ENCODE measurements at places on chromosomes 4 and X.

DNA sequence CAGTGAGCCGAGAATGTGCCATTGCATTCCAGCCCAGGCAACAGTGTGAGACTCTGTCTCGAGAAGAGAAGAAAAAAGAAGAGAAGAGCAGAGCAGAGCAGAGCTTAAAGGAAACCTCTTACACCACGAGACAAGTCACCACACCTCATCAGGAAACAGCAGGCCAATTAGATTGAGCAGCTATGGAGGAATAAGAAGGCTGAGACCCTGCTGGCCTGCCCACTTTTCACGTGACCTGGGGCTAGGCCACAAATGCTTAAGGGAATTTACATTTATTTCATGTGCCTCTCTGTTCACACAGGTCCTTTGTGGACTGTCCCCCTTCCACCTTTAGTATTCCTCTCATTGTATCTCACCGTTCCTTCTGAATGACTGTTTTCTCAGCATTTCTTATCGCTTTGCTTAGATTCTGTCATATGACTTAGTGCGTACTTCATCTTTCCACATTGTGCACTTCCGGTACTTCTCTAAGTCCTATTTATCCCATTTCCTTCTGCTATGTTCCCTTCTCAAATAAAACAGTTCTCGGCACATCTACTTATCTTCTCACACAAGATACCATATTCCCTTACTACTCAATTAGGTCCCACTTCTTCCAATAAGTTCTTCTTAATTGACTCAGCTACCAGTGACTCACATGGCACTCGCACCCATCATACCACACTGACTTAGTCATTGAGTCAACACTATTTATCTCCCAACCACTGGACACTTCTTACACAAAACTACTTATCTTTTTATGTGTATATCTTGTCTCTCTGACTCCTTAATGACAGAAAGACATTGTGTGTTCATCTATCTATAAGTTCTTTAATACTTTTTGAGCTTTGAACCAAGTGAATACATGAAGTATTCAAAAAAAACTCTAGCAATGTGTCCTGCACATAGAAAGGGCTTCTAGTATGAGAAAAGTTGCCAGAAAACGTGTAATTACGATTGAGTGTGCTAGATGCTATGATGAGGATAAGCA lies 11.0 kb downstream of the CUL4B start:
- peak; percentile 90 for DNase-seq

DNA sequence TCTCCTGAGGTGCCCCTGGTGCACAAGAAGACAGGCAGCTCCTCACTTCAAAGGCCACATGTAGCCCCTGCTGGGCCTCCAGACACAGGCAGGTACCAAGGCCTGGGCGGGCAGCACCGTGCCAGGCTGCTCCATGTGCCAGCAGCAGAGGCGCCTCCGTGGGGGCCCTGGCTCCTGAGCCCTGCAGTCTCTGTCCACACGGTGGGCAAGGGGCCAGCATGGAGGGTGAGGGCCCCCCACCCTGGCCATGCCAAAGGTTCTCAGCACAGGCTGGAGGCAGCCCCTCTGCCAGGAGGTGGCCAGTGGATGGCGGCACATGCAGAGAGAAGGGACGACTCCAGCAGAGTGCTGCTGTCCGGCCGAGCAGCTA lies 72.6 kb downstream of the FAM53A start:
- no peak for DNase-seq

DNA sequence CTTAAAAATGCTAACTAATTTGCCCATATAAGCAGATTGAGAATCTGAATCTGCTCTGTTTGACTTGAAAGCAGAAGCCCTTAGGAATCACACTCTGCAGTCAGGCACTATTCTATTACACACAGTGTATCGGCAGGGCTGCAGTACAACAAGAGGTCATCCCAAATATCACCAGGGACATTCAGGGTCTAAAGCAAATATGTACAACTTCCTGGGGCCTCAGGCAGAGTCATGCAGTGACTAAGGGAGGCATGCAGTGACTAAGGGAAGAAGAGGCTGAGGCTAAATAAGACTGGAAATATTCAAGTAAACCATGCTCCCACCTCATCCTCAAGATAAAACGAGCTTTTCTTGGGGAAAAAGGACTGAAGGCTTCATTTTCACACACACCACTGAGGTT lies 20.9 kb downstream of the MAPK10 start:
- peak; percentile 84 for DNase-seq

- no peak for DNase-seq
Observed at GRCh38 chr4:108272046-108272445, 103.3 kb upstream of the LEF1 start.

DNA sequence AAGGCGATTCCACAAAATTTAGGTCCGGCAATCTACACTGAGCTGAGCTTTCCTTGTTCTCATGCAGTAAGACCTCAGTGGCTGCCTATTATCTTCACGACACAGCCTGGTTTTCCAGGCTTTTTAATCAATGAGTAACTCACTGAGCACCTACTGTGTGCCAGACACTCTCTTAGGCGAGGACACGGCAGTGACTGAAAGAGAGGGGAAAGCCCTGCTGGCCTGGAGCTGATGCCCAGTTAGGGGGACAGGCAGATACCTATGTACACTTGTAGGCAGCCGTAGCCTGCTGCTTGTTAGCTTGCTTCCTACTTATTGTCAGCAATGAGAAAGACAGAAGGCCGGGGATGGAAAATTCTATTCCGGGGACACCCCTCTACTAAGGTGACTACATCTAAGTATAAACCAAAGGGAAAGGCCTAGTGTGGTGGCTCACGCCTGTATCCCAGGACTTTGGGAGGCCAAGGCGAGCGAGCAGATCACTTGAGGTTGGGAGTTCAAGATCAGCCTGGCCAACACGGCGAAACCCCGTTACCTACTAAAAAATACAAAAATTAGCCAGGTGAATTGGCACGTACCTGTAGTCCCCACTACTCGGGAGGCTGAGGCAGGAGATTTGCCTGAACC lies 3.8 kb downstream of the WDR1 start:
- DNase-seq, result no peak

GRCh38 chr4:791898-792625 lies 33.9 kb downstream of the CPLX1 start:
- no peak for DNase-seq

DNA sequence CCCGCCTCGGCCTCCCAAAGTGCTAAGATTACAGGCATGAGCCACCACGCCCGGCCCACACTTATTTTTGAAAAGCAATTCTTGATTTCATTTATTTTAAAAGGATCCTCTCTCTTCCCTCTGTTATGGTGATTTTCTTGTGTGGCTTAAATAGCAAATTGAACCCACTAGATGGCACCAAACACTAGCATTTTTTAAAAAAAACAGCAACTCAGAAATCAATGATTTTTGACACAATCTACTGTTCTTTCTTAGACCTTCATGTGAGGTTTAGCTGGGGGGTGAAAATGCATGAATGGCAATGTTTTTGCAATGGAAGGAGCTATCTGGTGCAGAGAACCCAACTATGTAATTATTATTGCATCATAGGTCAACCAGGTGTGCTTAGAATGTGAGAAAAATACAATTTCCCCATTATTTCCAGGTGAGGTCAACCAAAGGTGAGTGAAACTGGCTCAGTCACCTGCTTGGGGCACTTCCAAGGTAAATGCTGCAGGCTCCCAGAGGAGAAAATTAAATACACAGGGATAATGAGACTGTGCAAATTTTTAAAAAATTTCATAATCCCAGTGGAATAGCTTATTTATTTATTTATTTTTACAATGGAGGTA lies 226.7 kb upstream of the PRKX start:
- peak; percentile 29 for DNase-seq
